ENCODE measurements at places on chromosomes 11 and 22. TPM values are rescaled to one million over a fixed set of nuclear protein-coding genes. Genes with fewer than 3 reads are reported as not detected.

Gene TRPC6
- total RNA-seq, result 1.3 TPM

Gene FBLN1
- 8.4 TPM for total RNA-seq

- no peak for ATAC-seq
Observed at GRCh38 chr11:13463779-13464290, 813 bp upstream of the BTBD10 start.

- no peak for ATAC-seq
Observed at GRCh38 chr22:35418088-35418487, 18.1 kb downstream of the MCM5 start.

DNA sequence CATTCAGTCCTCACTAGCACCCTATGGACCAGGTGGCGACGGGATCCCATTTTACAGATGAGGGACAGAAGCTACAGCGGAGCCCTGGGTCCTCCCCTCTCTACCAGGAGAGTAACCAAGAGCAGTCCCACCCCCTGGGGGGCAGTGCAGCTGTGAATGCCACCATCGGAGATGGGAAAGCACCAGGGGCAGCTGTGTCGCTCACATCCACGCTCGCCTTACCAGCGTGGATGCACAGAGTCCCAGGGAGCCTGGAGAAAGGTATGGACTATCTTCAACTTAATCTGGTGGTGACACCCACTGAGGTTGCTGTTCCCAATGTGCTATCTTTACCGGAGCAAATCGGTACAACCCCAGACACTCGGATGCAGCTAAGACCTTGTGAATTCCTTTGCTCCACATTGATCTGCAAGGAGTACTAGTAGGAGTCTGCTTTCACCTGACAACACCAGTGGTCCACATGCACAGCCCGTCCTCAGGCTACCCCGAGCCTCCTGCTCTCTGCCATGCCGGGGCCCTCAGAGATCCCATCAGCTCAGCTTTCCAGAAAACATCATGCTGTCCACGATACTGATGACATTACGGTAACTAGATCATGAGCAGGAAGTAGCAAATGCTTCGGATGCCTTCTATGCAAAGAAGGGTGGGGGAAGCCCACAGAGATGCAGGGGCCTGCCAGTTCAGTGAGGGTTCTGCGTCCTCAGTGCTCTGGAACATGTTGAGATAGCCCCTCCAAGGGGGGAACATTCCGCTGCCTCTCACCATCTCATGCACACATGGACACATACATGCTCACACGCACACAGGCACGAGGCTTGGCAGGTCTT, 126.0 kb downstream of the CTTN start:
- ATAC-seq, result no peak

GRCh38 chr11:77302752-77303151, 1.3 kb upstream of the GDPD4 start:
- ATAC-seq, result no peak

DNA sequence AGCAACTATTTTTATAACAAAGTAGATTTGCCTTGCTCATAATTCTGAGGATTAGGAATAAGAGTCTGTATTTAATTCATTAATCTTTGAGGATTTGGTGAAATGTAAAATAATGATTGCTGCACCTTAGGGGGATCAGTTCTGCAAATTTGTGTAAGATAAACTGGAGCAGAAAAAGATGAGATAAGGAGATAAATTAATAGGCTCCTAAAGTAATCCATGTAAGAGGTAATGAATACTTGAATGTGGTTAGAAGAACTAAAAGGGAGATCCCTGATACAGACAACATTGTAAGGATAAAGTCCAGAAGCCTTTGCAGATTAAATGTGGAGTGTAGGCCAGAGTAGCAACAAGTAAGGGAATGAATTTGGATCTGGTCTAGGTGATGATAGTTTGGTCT, 45.6 kb downstream of the PDHX start:
- ATAC-seq, result no peak
